ENCODE measurements at places on chromosomes 12 and 14.

- DNase-seq, result no peak
Observed at GRCh38 chr12:21239866-21240265, 94.9 kb downstream of the SLCO1A2 start.

- DNase-seq, result no peak
Observed at GRCh38 chr14:102584871-102585869, 7.3 kb upstream of the RCOR1 start.

DNA sequence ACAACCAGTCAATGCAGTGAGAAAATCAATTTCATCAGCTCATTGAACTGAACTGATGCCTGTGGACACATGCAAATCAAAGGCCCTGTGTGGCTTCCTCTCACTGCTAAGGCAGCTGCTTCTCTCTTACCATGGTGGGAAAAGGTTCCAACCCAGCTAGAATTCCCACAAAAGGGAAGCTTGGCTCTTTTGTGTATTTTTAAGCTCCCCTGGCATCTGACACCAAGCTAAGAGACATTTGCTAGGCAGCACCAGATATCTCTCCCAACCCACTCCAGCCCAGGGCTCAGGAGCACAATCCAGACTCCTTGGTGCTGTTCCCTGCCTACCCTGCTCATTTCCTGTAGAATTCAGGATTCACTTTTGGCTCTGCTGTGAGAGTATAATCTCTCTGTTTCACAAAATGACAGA lies 129.6 kb downstream of the GXYLT1 start:
- no peak for DNase-seq

- no peak for DNase-seq
Observed at GRCh38 chr12:54662026-54662425, 13.9 kb upstream of the DCD start.
